Occipital lobe (tissue), 3 donors: ENCODE measurements at places on chromosomes 2 and 18. TPM values are rescaled to one million over a fixed set of nuclear protein-coding genes. Genes with fewer than 3 reads are reported as not detected.

The ACVR1C gene
- total RNA-seq, result 20.7 TPM

The USP37 gene
- 38.7 TPM for total RNA-seq

The MEX3C gene
- 104 TPM for total RNA-seq

The IL1RL2 gene
- total RNA-seq, result 0.47 TPM

The BOLL gene
- total RNA-seq, result not detected

The SERPINB12 gene
- not detected for total RNA-seq
